OCI-M1 (cell line): ENCODE measurements at places on chromosomes 5 and 9.

DNA sequence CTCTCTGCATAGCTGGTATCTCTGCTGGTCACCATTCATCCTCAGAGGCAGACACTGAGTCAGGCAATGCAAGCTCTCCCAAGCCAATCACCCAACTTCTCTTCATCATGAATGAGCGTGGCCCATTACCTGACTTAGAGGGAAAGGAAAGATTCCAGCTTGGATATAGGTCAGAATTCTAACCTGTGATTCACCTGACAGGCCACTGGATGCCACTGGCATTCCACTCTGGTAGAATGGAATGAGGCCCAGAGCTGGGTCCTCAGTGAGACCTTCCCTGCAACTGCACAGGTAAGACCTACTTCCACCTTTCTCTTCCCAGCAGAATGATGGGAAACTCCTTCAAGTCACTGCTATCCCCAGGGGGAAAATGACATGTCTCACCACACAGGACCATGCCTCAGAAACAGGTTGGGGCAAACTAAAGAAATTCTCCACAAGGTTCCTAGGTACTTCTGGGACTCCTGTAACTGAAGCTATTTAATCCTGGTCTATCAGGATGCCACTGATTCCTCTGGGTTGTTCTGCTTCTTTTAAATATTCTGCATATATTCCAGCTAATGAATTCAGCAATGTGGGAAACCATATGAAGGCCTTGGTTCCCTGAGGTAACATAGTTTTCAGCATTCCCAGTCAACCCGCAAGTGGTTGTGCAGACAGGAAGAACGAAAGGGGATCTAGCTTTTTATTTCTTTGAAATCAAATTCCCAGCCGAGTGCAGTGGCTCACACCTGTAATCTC is 62.0 kb downstream of the SUSD1 start:
- DNase-seq: no peak

- no peak for DNase-seq
Measured at GRCh38 chr5:81232464-81233079, 550 bp upstream of the CKMT2 start.

- DNase-seq: no peak
Measured at GRCh38 chr9:10003047-10003446, 609.8 kb downstream of the PTPRD start.

DNA sequence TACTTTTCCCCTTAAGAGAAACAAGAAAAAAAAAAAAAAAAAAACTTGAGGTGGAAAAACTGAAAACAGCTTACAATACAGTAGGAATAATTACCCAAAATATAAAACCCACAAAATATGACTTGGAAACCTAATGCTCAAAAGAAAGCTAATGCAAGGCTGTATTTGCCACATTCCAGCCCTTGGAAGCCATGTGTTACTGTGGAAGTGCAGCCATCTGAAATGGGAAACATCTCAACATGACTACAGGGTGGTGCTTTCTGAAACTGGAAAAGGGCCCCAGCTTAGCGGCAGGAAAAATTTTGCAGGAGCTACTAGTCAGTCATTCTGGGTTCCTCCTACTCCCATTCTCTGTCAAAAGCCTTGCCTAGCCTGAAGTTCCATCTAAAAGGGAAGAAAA is 20.4 kb downstream of the CDK5RAP2 start:
- no peak for DNase-seq

GRCh38 chr5:132834057-132834456 is 3.6 kb upstream of the SHROOM1 start:
- DNase-seq: no peak

DNA sequence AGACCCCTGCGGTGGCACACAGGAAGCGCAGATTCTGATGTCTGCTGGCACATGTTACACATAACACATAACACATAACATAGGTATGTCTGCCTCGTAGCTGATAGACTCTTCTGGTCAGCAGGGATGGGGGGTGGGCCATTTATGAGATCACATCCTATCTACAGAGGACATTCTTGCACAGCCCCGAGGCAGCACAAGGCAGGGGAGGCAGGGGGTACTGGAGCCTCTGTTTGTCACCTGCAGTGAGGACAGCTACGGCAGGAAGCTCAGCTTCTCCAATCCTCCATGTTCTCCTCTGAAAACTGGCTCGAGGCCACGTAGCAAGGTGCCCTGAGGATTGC is 16.7 kb upstream of the MED10 start:
- DNase-seq: no peak

- DNase-seq: no peak
Measured at GRCh38 chr5:129658801-129659200, 89.1 kb upstream of the MINAR2 start.

GRCh38 chr9:85645909-85646627 is 95.7 kb downstream of the AGTPBP1 start:
- DNase-seq: no peak

- DNase-seq: no peak
Measured at GRCh38 chr9:37587521-37587920, 4.9 kb downstream of the TOMM5 start.

DNA sequence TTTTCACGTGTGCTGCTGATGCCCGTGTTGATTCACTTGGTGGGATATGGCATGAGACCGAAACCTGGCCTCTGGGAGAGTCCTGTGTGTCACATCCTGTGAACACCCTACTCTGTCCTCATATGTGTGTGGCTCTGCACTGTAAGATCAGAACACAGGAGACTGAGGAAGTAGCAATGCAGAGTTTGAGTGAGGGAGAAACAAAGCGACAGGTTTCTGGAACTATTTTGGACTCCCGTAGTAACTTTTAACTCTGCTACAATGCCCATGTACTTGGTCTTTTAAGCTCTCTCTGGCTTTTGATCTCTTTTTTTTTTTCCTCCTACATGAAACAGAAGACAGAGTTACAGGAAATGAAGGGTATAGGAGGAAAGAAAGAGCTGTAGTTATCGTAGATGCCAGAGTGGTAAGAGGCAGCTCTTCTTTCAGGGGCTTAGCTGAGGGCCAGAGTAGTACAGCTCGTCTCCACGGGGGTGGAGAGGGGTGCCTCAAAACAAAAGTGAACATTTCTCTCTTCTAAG is 26.6 kb downstream of the GRAMD2B start:
- DNase-seq: peak; percentile 51

DNA sequence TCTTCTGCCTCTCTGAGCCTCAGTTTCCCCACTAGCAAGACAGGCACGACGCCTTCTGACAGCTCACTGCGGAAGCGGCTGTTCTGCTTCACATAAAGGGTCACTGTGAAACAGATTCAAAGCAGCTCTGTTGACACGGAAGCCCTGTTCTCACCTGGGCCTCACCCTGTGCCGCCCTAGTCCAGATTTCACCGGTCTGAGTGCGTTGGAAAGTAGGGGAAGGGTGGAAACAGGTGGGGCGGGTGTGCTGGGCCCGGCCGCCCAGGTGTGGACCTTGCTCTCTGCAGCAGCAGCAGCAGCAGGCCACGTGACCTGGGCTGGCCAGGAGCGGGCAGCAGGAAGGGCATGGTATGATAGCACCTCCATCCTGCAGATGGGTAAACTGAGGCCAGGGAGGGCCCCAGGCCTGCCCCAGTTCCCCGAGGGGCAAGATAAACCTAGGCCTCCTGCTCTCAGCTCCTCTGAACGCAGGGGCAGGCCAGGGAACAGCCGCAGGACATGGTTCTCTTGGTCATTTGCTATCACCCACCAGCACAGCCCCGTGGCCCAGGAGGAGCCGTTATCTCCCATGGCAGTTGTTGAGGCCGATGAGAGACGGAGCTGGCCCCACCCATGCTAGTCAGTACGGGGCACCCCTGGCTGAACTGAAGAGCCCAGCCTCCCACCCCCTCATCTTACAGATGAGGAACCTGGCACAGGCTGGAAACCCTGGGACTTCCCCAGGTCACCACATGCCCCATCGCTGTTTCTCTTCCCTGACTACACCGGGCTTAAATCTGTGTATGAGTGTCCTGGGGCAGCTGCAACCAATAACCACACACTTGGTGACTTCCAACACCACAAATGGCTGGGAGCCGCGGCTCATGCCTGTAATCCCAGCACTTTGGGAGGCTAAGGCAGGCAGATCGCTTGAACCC is 12.1 kb downstream of the PTGES2 start:
- peak; percentile 97 for DNase-seq

- no peak for DNase-seq
Measured at GRCh38 chr9:132481053-132481849, 71.2 kb downstream of the CFAP77 start.

GRCh38 chr5:33827018-33827707 is 64.6 kb downstream of the ADAMTS12 start:
- DNase-seq: no peak

DNA sequence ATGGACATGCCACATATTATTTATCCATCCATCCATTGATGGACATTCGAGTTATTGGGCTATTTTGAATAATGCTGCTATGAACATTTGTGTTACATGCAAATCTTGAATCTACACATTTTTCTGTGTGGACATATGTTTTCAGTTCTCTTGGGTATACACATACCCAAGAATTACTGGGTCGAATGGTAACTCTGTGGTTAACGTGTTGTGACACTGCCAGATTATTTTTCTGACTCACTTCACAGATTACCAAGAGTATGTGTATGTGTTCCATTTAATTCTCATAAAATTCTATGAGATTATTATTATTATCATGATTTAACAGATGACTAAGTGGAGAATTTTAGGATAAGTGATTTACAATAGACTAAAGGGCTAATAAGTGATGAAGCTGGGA is 26.7 kb downstream of the CYFIP2 start:
- no peak for DNase-seq

DNA sequence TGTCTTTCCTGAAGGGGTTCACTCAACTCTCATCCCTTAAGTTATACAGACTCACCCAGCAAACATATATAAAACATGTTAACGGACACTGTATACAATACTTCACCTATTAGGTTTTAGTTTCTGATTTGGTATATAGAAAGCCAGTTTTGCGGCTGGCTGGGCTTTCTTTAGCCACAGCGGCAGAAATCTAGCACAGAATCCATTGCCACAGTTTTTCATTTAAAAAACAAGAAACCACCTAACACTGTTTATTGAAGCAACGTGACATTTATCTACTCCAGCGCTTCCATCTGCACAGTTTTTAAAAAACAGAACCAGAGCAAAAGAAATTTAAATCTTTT is 67.3 kb downstream of the SNX30 start:
- DNase-seq: no peak
